Activated CD4-positive, alpha-beta T cell treated with anti-CD3 and anti-CD28 coated beads, Interleukin-2, amount 50 U/mL, for 16 hours (primary cell): ENCODE measurements at places on chromosomes 16 and 17.

DNA sequence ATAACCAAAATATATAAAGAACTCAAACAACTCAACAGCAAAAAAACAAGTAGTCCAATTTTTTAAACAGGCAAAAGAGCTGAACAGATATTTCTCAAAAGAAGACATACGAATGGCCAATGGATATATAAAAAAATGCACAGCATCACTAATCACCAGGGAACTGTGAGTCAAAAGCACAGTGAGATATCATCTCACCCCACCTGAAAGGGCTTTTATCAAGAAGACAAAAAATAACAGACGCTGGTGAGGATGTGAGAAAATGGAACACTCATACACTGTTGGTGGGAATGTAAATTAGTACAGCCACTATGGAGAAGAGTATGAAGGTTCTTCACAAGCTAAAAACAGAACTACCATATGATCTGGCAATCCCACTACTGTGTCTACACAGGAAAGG is 7.4 kb downstream of the XYLT1 start:
- DNase-seq = no peak

DNA sequence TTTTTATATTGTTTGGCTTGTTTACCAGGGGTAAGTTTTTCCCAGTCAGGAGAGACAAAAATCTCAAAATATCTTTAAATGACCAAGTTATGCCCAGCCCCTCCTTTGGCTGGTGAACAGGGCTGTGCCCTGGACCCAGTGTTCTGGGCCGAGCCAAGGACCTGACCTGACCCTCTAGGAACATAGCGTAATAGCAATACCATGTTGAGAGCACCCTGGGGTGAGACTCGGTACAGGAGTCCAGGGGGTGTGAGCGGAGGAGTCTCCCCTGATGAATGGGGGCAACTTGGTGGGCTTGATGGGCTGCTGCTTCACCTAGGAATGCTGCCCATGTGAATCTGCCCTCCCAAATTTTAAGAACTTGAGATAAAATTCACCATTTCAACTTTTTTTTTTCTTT is 47.4 kb downstream of the B9D1 start:
- DNase-seq = no peak

DNA sequence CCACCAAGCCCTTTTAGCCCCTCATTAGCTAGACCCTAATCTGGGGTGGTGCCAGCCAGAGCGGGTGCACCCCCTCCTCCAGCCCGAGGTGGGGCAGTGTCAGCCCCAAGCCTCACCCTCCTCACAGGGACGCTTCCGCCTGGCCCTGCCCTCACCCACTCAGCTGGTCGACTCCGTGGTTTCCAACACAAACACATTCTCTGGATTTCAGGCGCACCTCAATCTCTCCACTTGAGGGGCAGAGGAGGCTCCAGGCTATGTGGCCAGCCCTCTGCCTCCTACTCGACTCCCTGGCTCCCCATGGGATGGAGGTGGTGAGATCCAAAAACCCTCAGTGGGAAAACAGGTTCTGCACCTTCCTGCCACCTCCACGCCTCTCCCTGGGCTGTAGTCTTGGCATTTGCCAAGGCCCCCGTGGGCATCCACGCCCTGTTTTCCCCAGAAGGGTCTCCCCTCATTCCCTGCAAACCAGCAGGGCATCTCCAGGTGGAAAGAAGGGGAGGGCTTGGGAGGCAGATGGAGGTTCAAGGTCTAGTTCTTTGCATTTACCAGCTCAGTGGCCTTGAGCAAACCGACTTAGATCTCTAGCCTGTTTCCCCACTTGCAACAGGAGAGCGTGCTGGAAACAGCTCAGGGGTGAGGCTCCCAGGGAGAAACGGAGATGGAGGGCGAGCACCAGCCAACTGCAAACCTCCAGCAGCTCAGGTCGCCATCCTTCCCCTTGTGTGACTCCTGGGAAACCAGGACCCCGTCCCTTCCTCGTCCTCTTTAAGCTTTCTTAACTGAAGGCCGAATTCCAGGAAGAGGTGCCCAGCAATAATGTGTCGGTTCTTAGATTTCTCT is 1.7 kb downstream of the EMP2 start:
- no peak for DNase-seq

DNA sequence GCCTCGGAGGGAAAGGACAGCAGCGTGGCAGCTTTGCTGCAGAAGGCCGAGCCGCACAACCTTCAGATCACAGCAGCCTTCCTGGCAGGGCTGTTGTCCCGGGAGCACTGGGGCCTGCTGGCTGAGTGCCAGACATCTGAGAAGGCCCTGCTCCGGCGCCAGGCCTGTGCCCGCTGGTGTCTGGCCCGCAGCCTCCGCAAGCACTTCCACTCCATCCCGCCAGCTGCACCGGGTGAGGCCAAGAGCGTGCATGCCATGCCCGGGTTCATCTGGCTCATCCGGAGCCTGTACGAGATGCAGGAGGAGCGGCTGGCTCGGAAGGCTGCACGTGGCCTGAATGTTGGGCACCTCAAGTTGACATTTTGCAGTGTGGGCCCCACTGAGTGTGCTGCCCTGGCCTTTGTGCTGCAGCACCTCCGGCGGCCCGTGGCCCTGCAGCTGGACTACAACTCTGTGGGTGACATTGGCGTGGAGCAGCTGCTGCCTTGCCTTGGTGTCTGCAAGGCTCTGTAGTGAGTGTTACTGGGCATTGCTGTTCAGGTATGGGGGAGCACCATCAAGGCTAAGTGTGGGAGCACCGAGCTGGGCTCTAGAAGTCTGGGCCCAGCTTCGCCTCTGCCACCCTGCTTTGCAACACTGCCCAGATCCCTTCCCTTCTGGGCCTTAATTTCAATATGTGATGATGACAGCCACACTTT is 18.6 kb downstream of the NOD2 start:
- DNase-seq = no peak

DNA sequence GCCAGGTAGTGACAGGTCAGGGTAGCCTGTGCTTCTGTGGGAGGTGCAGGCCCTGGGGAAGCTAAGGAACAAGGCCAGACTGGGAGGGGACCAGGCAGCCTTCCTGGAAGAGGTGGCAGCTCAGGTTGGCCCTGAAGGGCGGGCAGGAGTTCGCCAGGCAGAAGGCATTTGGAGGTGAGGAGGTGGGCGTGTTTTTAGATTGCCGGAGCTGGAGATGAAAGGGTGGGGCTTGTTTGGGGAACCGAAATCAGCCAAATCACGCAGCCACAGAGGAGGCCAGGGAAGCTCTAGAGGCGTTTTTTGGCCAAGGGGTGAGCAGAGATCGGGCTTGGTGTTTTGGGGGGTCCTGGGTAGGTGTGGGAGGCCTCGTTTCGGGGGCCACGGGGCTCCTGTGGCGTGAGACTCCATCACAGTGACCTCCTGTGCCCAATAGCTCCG is 7.6 kb downstream of the ADCY7 start:
- peak; percentile 62 for DNase-seq

DNA sequence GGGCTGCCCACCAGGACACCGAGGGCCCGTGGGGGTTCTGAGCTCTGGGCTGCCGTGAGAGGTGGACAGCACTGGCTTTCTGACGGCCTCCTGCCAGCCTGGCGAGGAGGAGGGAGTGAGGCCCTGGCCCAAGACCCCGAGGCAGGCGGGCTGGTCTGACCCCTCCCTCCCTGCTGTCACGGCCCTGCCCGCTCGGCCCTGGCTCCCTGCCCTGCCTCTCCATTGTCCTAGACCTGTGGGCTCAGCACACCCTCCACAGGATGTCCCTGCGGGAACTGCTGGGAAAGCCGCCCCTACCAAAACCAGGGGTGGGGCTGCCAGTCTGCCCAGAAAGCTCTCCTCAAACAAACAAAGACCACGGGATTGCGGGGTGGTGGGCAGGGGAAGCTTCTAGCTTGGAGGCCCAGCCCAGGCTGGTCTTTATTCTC is 20.7 kb downstream of the SPNS2 start:
- no peak for DNase-seq

- no peak for DNase-seq
Observed at GRCh38 chr17:61302953-61303816, 96.5 kb upstream of the TBX2 start.

DNA sequence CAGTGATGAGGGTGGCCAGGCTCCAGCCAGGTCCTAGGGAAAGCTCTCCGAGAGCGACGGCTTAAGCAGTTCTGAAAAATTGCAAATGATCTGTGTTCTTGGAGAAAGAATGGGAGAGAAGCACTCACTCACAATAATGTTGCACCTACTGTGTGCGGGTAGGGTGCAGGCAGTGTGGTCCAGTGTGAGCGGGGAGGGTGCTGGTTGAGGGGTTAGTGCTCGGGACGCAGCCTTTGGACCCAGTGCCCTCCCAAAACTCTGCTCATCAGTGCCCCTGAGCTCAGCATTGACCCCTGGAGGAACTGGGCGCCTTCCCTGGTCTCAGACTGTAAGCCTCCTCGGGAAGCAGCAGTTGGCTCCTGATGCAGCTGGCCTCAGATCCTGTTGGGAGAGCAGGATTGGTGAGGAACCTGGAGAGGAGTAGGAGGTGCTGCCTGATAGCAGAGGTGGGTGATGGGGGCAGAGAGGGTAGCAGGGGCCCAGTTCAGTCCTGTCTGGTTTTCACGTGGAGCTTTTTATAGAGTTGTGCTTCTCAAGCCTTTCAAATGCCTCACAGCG is 23.6 kb upstream of the ZNF750 start:
- no peak for DNase-seq

GRCh38 chr17:45301674-45302073 is 15.1 kb downstream of the MAP3K14 start:
- no peak for DNase-seq

- DNase-seq = no peak
Observed at GRCh38 chr17:19288453-19288852, 51.3 kb downstream of the EPN2 start.

GRCh38 chr16:275041-275641 is 603 bp downstream of the RGS11 start:
- peak; percentile 9 for DNase-seq

- DNase-seq = no peak
Observed at GRCh38 chr17:76432712-76433336, 20.1 kb downstream of the UBE2O start.

GRCh38 chr16:35506018-35506897 is 2046.8 kb downstream of the TP53TG3F start:
- DNase-seq = no peak

DNA sequence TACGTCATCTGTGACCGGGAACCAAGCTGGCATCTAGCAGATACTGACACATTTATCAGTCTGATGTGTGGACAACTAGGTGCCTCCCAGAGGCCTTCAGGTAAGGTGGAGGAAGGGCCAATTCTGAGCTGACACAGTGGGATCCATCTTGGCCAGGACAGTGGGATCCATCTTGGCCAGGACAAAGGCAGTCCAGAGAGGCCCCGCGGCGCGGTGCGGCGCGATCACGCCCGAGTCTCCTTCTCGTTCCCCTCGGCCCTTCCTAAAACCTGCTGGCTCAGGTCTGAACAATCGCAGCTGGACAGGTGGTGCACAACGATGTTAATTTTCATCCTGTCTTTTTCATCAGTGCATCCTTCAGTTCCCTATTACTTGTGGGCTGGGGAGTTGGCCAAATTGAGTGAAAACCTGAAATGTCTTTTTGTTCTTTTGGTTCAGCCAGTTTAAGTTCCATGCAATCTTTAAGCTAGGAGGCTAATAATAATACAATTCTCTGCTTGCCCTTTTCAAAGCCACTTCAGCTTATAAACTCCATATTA is 486 bp upstream of the WSB1 start:
- DNase-seq = no peak

- no peak for DNase-seq
Observed at GRCh38 chr17:78400581-78401240, 22.3 kb downstream of the PGS1 start.

GRCh38 chr16:72173997-72174396 is 2.0 kb upstream of the PMFBP1 start:
- DNase-seq = peak; percentile 18

GRCh38 chr17:6072611-6073010 is 2.4 kb downstream of the WSCD1 start:
- DNase-seq = no peak

DNA sequence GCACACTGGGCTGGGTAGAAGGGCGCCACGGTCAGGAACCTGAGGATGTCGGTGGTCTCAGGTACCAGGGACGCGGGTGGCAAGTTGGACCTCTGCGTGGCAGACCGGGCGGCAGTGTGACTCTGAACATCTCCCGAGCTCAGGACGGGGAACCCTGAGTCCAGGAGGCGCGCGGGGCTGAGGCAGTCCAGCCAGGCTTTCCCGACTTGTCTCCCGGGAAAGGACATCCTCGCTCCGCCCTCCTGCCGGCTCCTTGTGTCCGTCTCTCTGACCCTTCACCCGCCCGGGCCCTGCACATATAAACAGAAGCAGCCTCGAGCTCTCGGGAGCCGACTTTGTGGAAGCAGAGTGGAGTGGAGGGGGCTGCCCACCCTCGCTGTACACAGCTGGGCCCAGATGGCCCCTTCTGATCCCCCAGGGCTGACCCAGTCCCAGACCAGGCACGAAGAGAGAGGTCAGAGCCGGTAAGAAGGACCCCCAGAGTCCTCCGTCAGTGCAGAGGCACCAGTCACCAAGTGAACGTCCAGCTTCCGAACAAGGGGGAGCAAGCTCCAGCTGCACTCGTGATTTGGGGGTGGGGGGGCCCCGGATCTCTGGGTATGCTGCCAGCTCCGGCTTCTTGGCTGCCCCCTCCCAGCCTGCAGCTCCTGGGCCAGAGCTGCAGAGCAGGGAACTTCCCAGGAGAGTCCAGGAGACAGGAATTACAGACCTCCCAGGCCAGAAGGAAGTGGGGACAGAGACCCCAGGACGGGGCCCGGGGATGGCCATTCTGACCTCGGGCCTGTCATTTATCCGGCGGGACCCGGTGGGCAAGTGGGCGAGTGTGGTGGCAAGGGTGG is 8.5 kb upstream of the P2RX1 start:
- DNase-seq = no peak

DNA sequence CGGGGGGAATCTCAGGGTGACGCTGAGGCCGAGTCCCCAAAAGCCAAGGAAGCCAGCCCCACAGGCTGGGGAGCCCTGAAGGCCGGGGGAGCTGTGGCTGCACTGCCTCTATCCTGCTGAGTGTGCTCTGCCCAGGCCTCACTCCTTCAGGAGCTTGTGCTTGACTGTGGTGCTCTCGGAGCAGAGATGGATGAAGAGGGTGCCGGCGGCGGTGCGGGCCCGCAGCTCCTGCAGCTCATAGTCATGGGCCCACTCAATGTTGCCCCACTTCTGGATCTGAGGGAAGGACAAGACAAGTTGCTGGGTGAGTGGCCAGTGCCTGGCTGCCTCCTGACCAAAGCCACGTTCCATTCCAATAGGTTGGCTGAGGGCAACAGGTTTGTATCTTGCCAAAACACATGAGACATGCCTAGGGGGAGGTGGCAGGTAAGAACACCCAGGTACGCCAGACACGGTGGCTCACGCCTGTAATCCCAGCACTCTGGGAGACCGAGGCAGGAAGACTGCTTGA is 20.5 kb downstream of the ATPAF2 start:
- DNase-seq = no peak
